ENCODE measurements at places on chromosomes 16 and 17.

GRCh38 chr17:53655591-53655990, 167.1 kb upstream of the KIF2B start:
- DNase-seq, result no peak

DNA sequence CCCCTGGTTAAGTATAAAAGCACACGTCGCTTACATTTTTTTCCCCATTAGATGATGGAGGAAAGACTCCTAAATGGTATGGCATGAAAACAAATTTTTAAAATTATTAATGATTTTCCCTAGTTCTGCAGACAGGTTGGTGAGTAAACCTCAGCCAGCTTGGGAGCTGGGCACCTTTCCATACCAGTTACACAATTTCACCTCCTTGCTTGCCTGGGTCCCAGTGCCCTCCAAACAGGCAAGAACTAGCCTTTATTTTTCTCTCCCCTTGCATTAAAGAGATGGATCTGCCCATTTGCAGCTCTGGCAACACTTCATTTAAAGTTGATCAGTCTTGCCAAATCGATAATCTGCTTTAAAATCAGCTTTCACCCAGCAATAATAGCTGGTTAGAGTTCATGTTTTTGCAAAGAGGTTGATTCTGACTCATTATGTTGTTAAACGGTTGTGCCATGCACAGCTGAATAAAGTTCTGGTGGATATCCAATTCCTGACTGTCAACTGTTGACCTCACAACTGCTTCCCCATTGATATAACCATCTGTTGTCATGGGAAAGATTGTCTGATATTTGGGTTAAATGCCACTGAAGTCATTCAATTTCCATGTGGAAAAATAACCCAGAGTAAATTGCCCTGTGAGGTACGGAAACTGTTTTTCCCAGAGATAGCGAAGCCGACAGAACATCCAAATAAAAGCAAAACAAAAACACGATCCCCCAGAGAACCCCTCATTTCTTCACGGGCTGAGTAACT, 1.3 kb downstream of the C17orf58 start:
- DNase-seq, result no peak

DNA sequence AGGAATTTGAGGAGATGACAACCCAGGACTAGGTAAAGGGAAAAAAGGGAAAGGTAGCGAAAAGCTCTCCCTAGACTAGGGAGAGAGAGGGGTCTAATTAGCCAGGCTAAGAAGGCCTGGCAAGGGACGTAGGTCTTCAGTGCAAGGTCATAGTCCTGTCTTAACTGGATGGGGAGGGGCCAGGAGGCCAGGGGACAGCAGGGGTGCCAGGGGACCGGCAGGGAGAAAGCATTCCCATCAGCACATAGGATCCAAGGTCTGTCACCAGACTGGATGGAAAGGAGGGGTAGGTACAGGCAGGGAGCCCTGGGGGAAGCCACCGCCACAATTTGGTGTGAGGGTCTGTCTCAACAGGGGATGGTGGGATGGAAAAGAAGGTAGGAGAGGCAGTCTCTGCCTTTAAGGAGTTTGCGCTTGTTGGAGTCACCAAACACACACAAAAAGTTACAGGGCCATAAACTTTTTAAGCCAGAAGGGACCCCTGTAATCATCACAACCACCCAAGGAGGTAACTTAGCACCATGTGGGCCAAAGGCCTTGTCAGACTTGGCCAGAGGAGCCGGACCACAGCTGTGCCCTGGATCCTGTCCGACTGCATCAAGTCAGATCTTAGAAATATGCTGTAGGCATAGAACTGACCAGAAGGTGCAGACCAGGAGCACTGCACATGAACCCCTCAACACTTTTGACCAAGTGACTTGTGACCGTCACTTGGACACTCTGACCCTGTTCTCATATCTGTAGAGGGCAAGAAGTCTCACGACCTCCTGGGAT, 10.0 kb downstream of the AXIN2 start:
- DNase-seq, result no peak

DNA sequence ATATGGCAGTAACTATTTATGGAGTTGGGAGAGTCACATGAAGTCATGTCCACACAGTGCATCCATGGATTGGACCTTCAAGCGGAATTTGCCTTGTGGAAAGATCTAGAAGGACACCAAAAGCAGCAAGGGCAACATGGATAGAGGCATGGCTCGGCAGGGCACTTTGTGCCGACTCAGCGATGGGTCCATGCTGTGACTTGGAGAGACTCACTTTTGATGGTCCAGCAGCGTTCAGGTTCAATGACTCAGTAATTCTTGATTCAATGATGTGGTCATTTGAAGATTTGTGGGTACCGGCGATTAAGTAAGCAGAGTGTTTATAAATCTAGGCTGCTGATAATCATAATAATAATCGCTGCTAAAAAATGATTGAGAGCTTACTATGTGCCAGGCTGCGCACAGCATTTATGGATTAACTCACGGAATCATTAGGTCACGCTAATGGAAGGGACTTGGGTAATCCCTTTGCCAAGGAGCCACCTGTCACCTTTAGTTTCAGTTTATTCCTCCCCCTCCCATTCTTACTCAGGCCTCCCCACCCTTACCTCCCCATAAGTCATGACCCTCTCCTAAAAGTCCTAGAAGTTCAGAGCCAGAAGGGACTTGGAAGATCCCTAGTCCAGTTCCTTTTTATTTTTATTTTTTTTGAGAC, 127.5 kb upstream of the CRHR1 start:
- no peak for DNase-seq

- DNase-seq, result no peak
Measured at GRCh38 chr17:3040882-3041281, 22.5 kb downstream of the OR1D5 start.

- DNase-seq, result no peak
Measured at GRCh38 chr16:67104845-67105244, 4.9 kb upstream of the PHAF1 start.

DNA sequence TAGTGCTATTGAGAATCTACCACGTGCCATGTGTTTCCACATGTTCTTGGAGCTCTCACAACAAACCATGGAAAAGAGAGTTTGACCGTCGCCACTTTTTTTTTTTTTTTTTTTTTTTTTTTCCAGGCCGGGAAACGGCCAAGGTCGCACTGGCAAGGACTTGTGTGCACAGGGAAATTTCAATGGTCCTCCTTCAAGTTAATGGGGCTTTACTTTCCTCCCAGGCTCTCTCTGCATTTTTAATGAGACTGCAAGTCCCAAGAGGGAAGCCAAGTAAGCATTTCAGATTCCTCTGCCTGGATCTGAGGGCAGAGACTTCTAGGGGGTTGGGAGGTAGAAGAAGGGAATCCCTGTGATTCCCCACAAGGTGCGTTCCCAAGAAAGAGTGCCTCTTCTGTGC, 94.7 kb upstream of the MPHOSPH6 start:
- no peak for DNase-seq

DNA sequence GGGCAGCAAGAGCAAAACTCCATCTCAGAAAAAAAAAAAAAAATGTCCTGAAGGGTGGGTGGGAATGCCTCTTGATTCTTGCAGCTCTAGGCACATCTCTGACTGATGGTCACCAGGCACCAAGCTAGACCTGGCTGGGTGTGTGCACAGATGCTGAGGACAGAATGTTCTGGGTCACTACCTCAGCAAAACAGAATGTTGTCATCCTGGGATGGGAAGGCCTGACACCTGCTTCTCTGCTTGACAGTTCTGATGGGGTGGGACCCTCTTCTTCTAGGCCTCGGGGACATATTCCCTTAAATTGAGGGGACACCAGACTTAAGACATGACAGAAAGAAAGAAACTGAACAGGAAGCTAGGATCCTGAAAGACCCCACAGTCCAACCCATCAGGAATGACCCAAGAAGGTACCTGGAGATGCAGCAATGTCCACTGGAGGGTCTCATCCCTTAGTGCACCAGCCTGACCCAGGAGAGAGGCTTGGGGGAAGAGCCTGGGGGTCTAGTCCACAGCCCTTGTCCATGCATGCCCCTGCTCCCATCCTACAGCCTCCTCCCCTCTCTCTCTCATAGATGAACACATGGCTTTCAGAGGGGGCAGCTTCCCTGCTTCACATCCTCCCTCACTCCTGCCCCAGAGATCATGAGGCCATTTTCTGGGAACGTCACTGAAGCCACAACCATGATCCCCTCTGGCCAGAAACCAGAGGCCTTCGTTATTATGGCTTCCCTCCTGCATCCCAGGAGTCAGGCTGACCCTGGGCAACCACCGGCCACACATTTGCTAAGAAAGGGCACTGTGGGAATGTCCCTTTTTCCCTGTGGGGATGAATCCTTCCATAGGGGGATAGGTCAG, 3.8 kb upstream of the STAT5B start:
- DNase-seq, result no peak

- no peak for DNase-seq
Measured at GRCh38 chr16:31182391-31182790, 2.5 kb downstream of the FUS start.

DNA sequence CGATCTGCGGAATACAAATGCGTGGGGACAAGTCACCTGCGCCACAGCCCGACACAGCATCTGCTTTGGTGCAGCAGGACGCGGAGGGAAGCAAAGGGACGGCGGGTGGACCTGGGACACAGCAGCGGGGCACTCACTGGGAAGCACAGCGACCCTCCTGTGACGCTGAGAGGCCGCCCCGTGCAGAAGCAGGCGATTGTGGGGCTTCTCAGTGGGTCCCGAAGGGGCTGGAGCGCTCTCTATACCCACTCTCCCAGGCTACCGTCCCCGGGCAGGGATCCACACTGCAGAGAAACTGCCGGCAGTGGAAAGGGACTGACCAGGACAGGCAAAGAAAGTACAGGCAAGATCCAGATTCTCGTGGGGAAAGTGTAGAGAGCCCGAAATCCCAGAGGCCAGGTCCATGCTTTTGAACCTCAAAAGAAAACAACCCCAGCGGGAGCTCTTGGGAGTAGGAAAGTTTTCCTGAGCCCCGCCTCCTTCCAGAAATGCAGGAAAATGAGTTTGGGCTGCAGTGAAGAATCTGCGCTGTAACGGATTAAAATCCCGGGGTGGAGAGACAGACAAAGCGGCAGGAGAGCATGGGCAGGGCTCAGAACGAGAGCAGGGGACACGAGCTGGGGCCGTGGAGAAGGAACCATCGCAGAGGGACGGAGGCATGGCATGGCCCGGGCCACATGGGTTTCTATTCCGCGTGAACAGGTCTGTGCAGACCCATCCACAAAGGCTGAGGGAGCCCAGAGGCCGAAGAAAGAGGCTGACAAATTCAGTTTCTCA, 12.7 kb downstream of the COX4I1 start:
- DNase-seq, result no peak

Measured in CD8-positive, alpha-beta T cell (primary cell).